ENCODE measurements at places on chromosomes 6 and 20. TPM values are rescaled to one million over a fixed set of nuclear protein-coding genes. Genes with fewer than 3 reads are reported as not detected.

The TSPO2 gene
- not detected for total RNA-seq

The PDYN gene
- not detected for total RNA-seq

The CD83 gene
- 0.31 TPM for total RNA-seq

The FOXQ1 gene
- 2.3 TPM for total RNA-seq

The SLC32A1 gene
- total RNA-seq: not detected

- H3K4me1 ChIP-seq: no peaks in the 10 kb centered on the region
- no peaks in the 10 kb centered on the region for H3K27me3 ChIP-seq
- H3K4me3 ChIP-seq: no peak overlapping the region
- no peak overlapping the region for H3K27ac ChIP-seq
- ATAC-seq: no peak
- no peaks in the 10 kb centered on the region for H3K36me3 ChIP-seq
These were observed 1.0 kb downstream of the BFSP1 start for GRCh38 chr20:17530153-17530552.

DNA sequence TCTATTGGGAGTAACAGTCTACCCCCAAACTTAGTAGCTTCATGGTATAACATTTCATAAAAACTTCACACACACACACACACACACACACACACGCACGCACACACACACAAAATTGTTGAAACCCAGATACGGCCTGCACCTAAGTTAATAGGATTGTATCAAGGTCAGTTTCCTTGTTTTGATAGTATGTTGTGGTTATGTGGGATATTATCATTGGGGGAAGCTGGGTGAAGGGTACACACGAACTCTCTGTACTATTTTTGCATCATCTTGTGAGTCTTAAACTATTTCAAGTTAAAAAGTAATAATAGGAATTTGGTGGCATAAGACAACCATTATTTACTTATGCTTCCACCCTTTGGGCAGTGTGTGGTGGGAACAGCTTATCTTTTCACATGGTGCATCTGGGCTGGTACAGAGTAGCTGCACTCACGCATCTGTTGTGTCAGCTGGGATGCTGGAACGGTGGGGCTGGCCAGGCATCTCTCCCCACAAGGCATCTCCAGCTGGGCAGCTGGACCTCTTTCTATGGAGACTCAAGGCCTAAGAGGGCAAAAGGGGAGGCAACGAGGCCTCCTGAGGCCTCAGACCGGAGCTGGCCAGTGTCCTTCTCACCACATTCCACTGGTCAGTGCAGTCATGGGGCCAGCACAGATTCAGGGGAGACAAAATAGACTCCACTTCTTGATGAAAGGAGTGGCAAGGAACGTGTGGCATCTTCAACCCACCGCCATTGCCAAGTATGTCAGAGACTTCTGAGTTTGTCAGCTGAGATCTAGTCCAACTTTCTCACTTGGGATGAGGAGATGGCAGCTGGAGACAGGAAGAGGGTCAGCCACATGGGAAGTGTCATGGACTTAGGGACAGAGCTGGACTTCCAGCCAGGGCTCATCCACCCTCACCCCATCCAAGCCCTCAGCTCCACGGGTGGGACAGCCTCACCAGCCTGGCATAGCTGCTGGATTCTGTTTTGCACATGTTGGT is 20.5 kb upstream of the IP6K3 start:
- no peak overlapping the region for H3K4me3 ChIP-seq
- peaks cover 15% of the 10 kb centered on the region for H3K27me3 ChIP-seq
- H3K36me3 ChIP-seq: no peaks in the 10 kb centered on the region
- no peak for ATAC-seq
- no peak overlapping the region for H3K27ac ChIP-seq
- peaks cover 36% of the 10 kb centered on the region for H3K4me1 ChIP-seq

DNA sequence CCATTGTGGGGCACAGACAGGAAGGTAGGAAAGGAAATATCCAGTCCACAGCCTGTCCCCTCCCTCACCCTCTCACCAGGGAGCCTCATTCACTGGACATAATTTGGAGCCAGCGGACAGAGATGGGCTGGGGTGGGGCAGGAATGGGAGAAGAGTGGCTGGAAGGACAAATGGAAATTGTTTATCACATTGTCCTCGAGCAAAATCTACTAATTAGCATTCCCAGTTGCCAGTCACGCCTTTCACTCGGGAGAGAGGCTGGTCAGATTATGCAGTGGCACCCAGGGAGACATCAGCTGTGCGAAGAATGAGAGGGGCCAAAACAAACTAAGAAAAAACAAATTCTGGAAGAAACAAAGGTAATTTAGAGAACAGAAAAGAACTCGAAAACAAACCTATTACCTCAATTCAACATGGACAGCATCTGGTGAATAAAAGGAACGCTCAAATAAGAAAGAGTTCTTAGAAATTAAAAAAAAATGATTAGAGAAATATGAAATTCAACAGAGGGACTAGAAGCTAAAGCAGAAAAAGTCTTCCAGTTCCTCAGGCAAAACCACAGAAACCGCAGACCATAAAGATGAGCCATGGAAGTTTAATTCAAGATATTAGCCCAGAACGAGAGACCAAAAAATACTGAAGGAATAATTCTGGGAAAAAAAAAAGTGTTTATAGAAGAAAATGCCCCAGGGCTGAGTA is 108.5 kb upstream of the RALGAPA2 start:
- ATAC-seq: no peak
- H3K27me3 ChIP-seq: peaks cover 37% of the 10 kb centered on the region
- H3K4me1 ChIP-seq: no peaks in the 10 kb centered on the region
- H3K27ac ChIP-seq: no peak overlapping the region

DNA sequence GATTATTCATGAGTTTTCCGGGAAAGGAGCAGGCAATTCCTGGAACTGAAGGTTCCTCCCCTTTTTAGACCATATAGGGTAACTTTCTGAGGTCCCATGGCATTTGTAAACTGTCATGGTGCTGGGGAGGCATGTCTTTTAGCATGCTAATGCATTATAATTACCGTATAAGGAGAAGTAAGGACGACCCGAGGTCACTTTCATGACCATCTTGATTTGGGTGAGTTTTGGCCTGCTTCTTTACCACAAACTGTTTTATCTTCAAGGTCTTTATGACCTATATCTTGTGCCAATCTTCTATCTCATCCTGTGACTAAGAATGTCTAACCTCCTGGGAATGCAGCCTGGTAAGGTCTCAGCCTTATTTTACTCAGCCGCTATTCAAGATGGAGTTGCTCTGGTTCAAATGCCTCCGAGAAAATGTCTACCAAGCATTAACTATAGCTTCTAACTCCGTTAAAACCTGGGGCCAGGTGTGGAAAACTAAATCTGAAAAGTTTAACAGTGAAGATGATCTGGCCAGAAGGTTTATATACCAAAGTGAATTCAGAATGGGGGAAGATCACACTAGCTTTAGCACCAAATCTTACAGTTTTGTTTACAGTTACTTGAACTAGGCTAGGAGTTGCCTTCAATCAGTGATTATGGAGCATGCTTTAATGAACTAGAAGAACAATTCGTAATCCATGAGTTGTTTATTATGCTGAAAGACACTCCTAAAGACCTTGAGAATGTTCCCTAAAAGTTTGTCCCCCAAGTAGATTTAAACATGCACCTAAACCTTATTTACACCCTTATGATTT is 80.0 kb upstream of the TOP1 start:
- ATAC-seq: no peak
- no peak overlapping the region for H3K27ac ChIP-seq
- no peak overlapping the region for H3K4me3 ChIP-seq
- no peaks in the 10 kb centered on the region for H3K36me3 ChIP-seq
- peaks cover 33% of the 10 kb centered on the region for H3K27me3 ChIP-seq

DNA sequence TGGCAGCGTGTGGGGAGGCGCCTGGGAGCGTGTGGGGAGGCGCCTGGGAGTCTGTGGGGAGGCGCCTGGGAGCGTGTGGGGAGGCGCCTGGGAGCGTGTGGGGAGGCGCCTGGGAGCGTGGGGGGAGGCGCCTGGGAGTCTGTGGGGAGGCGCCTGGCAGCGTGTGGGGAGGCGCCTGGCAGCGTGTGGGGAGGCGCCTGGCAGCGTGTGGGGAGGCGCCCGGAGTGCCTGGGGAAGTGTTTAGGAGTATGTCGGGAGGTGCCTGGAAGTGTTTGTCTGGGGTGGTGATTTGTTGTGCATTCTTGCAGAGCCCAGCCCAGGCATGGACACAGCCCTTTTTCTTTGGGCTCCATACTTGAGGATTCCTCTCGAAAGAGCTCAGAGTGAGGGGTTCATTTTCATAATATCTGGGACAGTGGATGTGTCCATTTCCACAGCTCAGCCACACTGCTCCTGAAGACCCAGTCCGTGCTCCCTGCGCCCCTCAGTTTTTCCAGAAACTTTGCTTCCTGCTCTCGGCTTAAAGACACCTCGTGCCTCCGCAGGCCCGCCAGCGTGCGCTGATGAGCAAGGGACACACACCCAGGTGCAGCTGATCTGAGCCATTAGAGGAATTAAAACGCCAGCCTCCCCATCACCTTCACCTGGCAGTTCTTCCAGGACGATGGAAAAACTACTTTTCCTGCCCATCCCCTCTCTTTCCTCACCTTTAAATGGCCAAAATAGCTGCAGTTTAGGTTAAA is 172.2 kb upstream of the THBS2 start:
- H3K27ac ChIP-seq: no peak overlapping the region
- no peaks in the 10 kb centered on the region for H3K4me1 ChIP-seq
- no peaks in the 10 kb centered on the region for H3K36me3 ChIP-seq
- no peaks in the 10 kb centered on the region for H3K27me3 ChIP-seq
- no peak overlapping the region for H3K4me3 ChIP-seq

DNA sequence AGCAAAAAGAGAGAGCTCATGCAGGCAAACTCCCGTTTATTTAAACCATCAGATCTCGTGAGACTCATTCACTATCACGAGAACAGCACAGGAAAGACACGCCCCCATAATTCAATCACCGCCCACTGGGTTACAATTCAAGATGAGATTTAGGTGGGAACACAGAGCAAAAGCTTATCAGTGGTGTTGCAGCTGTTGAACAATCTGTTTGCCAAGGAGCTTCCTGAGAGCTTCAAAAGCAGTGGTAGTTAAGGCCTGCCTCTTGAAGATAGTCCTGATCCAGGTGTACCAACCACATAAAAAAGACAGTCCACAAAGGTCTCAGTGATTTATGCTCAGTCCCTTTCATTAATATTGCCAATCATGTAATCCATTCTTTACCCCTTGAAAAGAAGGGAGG is 269.4 kb upstream of the IRAK1BP1 start:
- no peak overlapping the region for H3K4me3 ChIP-seq
- H3K4me1 ChIP-seq: no peaks in the 10 kb centered on the region
- H3K36me3 ChIP-seq: no peaks in the 10 kb centered on the region
- ATAC-seq: no peak

DNA sequence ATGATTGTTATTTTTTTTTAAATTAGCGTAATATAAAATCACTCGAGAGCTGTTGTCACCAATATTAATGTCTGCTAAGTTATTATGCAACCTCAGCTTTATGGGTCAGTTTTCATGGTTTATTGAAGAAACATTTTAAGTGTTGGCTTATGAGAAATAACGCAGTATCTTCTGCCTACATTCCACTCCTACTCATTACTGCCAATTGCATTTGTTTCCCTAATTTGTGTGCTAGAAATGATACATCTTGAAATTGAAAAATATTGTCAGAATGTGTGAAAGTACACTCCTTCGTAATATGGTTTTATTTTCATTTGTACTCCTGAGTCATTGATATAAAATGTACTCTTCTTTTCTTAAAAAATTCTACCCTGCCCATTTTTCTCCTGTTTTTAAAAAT is 333.3 kb upstream of the HSF2 start:
- no peak overlapping the region for H3K4me3 ChIP-seq
- peaks cover 39% of the 10 kb centered on the region for H3K4me1 ChIP-seq

- no peak for ATAC-seq
- no peaks in the 10 kb centered on the region for H3K36me3 ChIP-seq
- no peak overlapping the region for H3K27ac ChIP-seq
- H3K4me1 ChIP-seq: peaks cover 12% of the 10 kb centered on the region
- H3K4me3 ChIP-seq: no peak overlapping the region
These were observed 2.1 kb downstream of the PTK6 start for GRCh38 chr20:63534831-63535651.

DNA sequence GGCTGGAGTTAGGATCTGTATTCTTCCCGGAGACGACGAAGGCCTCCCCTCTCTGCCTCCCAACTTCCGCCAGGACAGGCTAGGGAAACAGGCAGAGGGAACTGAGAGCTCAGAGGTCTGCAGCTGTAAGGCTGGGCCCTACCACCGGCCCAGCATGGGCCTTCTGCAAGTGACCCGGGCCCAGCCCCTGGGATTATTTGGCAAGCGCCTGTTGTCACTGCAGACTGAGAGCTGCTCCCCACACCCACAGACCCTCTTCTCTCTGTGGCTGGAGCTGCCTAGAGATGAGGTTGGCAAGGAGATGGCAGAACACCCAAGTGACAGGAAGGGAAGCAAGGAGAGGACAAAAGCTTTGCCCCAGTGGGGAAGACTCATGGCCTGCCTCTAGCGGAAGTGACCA is 212.6 kb downstream of the ZDHHC14 start:
- no peak overlapping the region for H3K27ac ChIP-seq
- H3K36me3 ChIP-seq: no peaks in the 10 kb centered on the region

GRCh38 chr6:150191809-150192208 is 49.0 kb downstream of the PPP1R14C start:
- no peaks in the 10 kb centered on the region for H3K36me3 ChIP-seq
- H3K27ac ChIP-seq: no peak overlapping the region
- no peaks in the 10 kb centered on the region for H3K4me1 ChIP-seq
- ATAC-seq: no peak

GRCh38 chr6:125533710-125534397 is 215.6 kb upstream of the HEY2 start:
- no peaks in the 10 kb centered on the region for H3K36me3 ChIP-seq
- H3K4me3 ChIP-seq: no peak overlapping the region

DNA sequence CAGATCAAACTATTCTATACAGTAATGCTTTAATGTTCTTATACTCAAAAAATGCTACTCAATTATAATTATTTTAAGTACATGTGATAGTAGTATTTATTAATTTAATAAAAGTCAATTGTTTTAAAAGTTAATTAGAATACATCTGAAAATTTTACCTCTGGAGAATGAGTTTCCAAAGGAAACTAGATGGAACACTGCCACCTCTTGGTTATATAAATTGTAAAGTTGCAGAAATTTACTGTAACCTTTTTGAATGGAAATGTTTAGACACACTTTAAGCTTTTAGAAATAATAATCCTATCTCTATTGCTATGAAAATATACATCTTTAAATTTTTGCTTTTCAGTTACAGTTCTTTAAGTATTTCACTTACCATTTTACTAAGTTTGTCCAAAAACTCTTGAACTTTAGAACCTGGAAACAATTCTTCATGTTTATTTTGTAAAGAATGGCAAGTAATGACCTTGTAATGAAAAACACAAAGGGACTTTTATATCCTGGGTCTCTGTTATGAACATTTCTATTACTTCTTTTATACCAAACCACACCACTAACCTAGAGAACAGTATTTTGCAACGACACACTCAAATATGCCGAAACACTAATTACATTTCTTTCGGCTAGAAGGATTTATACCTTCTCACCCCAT is 10.9 kb upstream of the BMP5 start:
- ATAC-seq: no peak
- H3K36me3 ChIP-seq: no peaks in the 10 kb centered on the region
- no peak overlapping the region for H3K27ac ChIP-seq
- peaks cover 16% of the 10 kb centered on the region for H3K4me1 ChIP-seq

DNA sequence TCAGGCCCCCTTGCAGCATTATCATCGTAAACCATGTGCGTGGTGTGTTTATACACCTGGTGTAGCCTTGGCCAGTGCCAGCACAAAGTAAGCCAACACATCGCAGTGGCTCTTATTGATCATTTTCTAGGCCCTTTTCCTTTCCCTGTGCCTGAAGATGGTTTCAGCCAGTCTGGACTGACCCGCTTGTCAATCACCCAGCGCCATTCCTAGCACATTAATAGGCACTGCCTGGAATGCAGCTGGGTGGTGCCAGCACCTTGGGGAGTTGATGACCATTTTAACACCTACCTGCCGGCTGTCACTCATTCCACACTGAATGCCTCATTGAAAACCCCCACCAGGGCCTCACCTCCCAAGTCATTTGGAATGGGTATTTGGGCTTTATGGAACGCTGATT is 4.9 kb upstream of the UQCC2 start:
- no peak for ATAC-seq
- H3K36me3 ChIP-seq: no peaks in the 10 kb centered on the region
- H3K4me1 ChIP-seq: peaks cover 14% of the 10 kb centered on the region
- H3K27ac ChIP-seq: no peak overlapping the region

All from gastroesophageal sphincter (tissue), 4 donors.